ENCODE measurements at places on chromosomes 13 and 19.

DNA sequence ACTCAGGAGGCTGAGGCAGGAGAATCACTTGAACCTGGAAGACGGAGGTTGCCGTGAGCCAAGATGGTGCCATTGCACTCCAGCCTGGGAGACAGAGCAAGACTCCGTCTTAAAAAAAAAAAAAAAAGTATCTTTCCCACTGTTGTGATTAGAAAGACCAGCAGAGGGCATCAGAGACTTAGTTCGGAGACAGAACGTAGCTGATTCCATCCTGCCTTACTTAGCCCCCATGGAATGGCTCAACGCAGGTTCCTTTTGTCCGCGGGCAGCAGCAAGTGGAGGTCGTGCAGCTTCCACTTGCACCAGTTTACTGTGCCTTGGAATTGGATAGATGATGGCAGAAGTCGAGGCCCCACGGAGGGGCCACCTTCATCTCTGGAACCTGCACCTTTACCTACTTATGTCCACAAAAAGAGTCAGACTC is 8.1 kb downstream of the TIMM29 start:
- DNase-seq: peak; percentile 55

GRCh38 chr13:106651442-106651841 is 83.5 kb upstream of the ARGLU1 start:
- DNase-seq: no peak

GRCh38 chr19:4061683-4062418 is 4.8 kb downstream of the ZBTB7A start:
- DNase-seq: no peak

DNA sequence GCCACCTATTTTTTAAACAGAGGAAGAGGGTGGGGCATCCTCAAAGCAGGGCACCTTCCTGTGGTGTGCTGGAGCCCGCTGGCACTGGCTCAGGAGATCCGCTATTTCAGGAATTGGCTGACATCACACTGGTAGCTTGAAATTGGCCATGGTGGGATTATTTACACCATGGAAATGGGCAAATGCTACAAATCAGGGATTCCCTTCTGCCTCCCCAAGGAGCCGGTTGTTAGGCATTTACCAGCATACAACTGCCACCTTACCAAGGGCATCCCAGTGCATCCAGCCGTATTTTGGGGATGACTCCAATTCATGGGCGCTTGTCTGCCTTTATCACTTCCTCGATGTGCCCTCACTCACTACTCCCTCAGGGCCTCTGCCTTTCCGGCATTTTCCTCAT is 14.2 kb downstream of the HRC start:
- no peak for DNase-seq

Data from GM04504 (cell line).